ENCODE measurements at places on chromosomes 6 and 20. TPM values are rescaled to one million over a fixed set of nuclear protein-coding genes. Genes with fewer than 3 reads are reported as not detected.

DNA sequence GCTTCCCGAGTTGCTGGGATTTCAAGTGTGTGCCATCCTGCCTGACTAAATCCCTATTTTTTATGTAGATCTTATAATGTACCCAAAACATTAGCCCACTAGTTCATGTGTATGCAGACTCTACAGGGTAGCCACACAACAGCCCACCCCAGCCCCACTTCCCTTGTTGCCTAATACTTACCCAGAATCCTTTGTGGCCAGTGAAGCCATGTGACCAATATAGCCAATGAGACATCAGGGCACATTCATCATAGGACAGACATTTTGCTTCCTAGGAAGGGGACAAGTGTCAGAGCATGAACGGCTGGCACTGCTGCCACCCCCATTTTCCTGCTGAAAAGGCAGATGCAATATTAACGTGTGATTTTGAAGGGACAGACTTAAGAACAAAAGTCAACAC is 36.0 kb upstream of the TCP11 start:
- DNase-seq, result no peak

DNA sequence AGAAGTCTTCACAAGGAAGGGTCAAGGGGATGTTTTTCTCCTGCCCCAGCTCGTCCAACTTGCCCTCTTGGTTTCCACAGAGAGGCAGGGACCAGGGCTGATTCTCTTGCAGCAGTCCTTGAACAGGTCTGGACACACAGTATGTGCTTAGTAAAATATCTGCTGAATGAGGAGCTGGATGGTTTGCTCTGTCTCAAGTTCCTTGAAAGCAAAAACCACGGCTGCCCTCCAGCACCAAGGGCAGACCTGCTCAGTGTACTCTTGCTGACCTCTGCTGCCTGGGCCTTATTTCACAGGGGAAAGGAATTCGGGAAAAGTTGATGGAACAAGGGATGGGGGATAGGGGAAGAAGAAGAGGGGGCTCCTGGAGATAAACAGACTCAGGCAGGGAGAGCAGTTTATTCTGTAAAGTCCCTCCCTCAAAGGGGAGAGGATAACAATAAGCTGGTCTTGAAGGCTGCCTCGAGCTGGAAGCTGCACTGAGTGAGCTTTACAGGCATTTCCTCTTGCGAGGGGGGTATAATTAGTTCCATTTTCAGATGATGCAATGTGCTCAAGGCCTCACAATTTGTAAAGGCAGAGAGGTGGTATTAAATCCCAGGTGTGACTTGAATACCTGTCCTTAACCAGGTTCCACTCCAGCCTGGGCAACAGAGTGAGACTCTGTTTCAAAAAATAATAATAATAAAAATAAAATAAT is 10.3 kb downstream of the KCNK5 start:
- DNase-seq, result no peak

TNNC2 gene
- not detected for total RNA-seq

ZNF391 gene
- total RNA-seq, result 5.9 TPM

SAMD3 gene
- total RNA-seq, result not detected
